ENCODE measurements at places on chromosomes 7 and 10. TPM values are rescaled to one million over a fixed set of nuclear protein-coding genes. Genes with fewer than 3 reads are reported as not detected.

- no peak for DNase-seq
These were observed 26.7 kb downstream of the PIK3CG start for GRCh38 chr7:106891548-106892410.

GRCh38 chr10:89384474-89385340, 6.9 kb downstream of the IFIT1B start:
- DNase-seq, result no peak

DNA sequence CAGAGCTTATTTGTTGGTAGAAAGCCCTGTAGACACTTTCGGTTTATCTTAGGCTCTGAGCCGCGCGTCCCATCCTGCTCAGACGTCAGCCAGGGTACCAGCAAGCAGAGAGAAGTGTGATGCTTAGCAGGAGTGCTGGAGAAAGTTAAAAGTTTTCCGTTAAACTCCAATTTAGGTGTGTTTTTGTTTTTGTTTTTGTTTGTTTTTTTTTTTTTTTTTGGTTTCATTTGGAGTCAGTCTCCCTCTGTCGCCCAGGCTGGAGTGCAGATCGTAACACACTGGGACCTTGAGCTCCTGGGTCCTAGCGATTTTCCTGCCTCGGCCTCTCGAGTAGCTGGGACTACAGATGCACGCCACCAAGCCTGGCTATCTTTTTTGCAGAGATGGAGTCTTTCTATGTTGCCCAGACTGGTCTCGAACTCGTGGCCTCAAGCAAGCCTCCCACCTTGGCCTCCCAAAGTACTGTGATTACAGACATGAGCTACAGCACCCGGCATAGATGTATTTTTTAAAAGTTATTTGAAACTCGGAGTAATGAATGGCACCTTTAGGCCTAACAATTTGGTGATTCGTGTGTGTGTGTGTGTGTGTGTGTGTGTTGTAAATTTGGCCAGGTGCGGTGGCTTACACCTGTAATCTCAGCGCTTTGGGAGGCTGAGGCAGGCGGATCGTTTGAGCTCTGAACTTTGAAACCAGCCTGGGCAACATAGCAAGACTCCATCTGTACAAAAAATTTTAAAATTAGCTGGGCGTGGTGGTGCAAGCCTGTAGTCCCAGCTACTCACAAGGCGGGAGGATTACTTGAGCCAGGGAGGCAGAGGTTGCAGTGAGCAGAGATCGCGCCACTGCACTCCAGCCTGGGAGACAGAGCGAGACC, 1.3 kb upstream of the HIP1 start:
- DNase-seq, result no peak

DNA sequence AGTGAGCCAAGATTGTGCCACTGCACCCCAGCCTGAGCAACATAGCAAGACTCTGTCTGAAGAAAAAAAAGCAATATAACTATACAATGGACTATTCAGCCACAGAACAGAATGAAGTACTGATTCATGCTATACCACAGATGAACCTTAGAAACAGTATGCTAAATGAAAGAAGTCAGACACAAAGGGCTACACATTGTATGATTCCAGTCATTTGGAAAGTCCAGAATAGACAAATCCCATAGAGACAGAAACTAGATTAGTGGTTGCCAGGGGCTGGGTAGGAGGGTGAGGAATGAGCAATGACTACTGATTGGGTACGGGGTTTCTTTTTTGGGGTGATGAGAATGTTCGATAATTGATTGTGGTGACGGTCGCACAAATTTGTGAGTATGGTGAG, 9.6 kb upstream of the CFAP70 start:
- DNase-seq, result no peak

- DNase-seq, result no peak
These were observed 153.7 kb downstream of the DNAJB9 start for GRCh38 chr7:108723381-108723814.

DNA sequence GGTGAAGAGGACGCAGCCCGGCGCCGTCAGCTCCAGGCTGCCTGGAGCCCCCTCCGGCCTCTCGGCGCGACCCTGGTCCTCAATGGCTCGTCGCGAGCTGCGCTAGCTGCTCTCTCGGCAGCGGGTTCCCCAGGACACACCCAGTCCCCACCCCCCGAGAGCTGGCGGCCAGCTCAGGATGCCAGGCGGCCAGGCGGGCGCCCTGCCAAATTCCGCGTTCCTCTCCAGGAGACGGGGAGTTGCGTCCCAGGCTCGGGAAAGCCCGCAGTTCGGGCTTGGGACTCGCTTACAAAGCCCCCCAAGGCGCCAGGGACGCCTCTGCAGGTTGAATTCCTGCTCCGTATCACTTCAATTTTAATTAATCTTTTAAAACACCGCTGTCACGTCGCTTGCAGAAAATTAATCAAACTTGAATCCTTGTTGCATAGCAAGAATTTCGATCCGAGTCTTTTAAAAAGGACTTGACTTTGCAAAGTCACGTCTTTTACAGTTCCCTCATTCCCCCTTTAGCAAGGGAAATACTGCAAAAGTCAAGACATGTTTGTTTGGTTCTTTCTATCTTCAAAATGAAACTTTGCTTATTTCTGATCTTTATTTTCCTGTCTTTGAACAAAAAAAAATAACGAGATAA, 28.2 kb downstream of the SKIDA1 start:
- DNase-seq, result peak; percentile 90

SAP25 gene
- 0.21 TPM for polyA plus RNA-seq

SPDYE2B gene
- not detected for polyA plus RNA-seq

ZNHIT1 gene
- polyA plus RNA-seq, result 67.6 TPM

ADAM22 gene
- 0.38 TPM for polyA plus RNA-seq

Data from psoas muscle (tissue), 8 donors.